COR-L47 (cell line): ENCODE measurements at places on chromosomes 16 and 17.

GRCh38 chr17:9705745-9706144 is 60.4 kb downstream of the USP43 start:
- DNase-seq: no peak

DNA sequence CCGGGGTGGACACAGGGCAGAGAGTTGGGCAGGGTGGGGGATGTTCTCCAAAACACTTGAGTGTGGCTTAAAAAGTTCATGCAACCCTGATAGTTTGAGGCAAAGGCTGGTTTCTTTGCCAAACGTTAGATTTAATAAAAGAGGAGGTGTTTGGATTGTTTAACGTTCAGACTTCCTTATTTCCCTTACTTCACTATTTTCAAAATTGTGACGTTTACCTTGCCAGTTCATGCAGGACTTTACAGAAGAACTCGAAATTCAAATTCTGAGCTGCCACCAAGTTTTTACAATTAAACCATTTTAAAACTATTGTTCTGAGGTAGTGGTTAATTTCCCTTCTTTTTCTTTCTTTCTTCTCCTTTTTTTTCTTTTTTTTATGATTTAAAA is 5.5 kb downstream of the SEC14L1 start:
- DNase-seq: no peak

- no peak for DNase-seq
Measured at GRCh38 chr16:30758988-30759491, 2.8 kb downstream of the CFAP119 start.

DNA sequence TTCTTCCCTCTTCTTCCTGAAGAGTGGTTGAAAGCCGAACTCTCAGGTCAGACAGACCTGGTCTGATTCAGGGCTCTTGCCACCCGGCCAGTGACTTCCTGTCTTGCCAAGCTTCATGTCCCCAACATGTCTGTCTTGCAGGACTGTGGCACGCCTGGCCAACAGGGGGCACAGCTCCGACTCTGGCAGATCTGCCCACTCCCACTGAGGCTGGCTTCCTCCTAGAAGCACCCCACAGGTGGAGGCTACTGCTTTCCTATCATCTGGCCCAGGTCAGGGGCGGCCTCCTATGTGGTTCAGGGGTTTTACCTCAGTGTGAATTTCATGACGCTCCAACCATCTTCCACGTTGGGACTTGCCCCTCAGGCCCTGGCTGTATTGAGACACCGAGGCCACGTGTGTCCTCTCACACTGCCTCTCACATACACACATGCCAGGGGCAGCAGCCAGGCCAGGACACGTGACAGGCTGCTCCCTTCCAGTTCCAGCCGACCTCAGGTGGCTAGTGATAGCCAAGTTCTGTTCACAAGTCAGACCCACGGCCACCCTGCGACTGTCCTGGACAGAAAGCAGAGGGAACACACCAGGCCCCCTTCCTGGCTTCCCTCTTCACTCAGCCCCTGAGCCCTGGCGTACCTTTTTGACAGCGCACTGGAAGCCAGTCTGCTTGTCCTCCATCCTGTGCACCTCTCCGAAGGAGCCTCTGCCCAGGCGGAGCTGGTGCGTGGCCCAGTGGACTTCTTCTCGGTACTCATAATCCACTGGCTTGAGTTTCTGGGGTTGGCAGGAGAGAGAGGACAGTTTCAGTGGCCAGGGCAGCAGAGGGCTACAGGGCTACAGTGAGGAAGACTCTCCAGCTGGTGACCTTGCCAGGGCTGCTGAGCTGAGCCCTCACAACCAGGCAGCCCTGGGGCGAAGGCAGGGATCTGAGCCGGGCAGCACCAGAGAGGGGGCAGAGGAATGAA is 22.6 kb upstream of the SPATA32 start:
- DNase-seq: no peak

DNA sequence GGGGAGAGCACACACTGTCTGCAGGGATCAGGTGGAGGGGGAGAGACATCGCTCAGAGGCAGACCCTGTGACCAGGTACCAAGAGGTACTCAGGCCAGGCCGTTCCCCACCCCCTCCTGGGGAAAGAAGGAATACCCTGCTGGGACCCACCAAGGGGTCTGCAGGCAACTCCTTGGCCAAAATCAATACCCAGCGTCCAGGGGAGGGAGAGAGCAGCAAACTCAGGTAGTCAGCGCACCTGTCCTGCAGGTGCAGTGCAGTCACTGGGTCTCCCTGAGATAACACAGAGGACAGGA is 57.5 kb upstream of the DOC2B start:
- no peak for DNase-seq

- no peak for DNase-seq
Measured at GRCh38 chr16:89737341-89738071, 16.2 kb downstream of the ZNF276 start.

DNA sequence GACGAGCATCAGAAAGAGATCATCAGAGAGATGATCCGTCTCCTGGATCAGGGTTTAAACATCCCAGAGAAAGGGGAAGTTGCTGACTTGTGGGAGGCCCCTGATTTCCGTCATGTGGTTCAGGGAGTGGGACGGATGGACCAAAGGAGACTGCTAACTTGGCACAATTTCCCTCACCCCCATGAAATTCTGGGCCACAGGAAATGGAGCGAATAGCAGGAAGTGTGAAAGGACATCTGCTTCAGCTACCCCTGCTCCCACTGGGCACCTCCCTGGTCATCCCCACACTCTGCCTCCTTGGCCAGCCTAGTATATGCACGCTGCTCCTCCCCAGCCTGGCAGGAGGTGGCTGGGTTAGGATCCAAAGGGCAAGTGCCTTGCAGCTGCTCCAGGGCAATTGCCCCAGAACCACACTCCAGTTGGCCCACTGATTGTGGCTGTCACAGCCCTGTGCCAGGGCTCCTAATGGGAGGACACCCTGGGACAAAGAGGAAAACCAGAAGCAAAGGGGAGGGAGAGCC is 1.3 kb downstream of the ARRB2 start:
- DNase-seq: no peak
